Activated CD4-positive, alpha-beta T cell treated with anti-CD3 and anti-CD28 coated beads for 4 hours (primary cell): ENCODE measurements at places on chromosomes 1 and 21.

DNA sequence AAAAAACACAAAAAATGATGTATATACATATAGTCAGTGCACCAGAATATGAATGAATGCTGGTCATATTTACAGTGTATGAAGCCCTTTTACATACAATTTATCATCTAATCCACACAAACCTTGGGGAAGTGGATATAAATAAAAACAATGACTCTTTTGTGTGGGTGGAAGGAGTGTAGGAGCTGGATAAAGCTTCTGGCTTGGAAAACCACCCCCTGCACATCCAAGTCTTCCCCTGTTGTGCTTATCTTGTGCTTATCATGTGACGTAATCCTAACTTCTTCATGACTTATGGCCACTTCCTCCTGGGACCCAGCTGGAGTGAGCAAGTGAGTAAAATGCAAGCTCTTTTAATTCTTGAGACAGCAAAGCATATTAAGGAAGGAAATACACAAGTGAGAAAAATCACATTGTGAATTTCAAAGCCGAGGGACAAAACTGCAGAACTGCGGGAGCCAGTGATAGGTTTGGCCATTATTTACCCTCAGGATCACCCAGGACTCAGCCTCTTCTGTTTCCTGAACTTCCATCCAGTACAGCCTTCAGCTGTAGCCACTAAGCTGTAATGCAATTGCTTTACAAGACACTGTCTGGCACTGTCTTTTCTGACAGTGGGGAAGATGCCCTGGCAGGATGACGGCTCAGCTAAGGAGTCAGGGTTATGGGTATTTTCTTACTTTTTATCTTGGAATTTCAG is 104.0 kb upstream of the PPM1J start:
- DNase-seq: no peak

GRCh38 chr1:183998045-183998444 is 39.5 kb downstream of the COLGALT2 start:
- no peak for DNase-seq

GRCh38 chr1:46528297-46528955 is 23.0 kb downstream of the KNCN start:
- no peak for DNase-seq

DNA sequence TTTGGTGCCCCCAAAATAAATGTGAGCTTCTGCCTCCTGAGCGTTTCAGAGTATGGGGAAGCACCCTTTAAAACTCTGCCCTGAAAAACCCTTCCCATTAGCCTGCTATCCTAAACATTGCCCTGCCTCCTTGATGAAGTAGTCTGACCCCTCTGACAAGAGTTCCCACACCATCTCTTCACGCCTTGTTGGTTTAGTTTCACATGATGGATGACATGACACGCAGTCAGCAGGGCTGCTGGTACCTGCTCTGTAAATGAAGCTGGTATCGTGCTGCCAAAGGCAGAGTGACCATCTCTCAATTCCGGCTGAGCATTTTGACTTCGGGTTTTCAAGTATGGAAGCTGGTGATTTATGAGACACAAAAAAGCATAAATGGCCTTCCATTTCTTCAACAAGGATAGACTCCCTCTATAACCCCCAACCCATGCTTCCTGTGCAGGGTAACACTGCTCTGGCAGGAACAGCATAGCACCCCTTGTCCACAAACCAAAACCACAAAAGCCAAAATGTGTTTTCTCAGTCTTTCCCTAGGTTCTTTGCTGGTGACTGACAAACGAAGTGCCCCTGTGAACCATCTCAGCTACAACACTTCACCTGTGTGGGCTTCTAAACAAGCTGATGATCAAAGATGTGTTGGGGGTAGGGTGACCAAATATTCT is 444.6 kb downstream of the NUF2 start:
- no peak for DNase-seq

DNA sequence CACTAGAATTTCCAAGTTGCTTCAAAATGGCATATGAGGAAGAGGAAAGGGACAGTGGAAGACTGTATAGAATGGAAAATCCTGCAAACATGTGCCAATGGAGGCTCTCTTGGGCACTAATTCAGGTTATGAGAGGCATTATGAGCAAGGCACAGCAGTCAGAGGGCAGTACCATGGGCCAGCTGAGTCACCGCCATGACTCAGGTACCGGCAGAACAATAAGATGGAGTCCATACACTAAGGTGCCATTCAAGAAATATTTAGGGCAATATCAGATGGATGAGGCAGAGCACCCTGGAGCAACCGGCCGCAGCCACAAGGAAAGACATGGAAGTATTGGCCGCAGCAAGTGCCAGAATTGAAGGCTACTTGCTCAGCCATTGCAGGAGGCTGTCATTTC is 25.6 kb upstream of the VAV3 start:
- no peak for DNase-seq

DNA sequence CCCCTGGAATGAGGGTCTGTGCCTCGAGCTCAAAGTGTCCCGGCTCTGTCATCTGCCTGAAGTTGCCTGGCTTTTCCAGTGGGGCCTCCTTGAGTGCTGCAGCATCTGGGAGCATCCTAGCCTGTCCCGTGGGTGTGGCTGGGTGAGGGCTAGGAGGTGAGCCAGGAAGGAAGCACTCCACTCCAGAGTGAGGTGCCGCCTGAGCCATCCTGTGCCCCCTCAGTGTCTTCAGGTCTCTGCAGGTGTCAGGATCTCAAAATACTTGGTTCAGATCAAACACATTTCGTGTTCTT is 11.5 kb downstream of the IBA57 start:
- no peak for DNase-seq

DNA sequence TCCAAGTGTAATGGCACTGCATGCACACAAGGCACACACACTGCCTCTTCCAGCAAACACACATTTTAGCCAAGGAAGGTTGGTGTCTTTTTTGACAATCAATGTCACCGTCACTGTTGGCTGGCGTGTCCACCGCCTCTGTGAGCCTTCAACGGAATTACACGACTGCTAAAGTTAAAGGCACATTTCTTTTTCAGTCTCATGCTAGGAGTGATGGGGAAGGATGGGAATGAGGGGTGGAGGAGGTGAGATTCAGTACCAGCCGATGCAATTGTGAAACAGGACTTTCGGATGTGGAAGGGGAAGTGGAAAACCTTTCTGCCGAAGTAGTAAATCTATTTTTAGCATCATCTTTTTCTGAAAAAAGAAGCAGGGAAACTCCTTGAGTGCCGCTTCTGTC is 1.4 kb downstream of the ELAVL4 start:
- DNase-seq: no peak

- no peak for DNase-seq
Measured at GRCh38 chr1:154006136-154006535, 15.6 kb downstream of the RPS27 start.

GRCh38 chr1:178412400-178412770 is 84.4 kb downstream of the CLEC20A start:
- no peak for DNase-seq

GRCh38 chr1:28668956-28669723 is 556 bp downstream of the GMEB1 start:
- DNase-seq: peak; percentile 48

DNA sequence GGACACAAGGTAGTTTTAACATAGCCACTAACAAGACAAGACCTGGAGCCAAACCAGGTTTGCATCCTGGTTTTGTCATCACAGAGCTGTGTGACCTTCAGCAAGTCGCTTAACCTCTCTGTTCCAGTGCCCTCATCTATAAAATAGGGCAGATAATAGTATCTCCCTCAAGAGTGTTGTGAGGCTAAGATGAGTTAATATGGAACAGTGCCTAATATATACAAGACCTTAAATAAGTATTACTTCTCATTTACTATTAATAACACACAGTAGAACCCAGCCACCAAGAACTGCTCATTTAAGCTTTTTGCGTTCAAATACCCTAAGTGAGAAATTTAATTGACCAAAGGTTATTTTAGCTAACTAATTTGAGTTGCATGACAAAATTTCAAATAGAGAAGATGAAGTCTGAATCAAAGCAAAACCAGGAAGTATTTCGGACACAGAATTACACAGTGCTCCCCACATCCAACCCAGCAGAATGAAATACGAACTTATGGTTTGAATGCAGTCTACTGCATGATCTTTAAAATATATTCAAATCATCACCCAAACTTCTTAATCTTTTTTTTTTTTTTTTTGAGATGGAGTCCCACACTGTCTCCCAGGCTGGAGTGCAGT is 123.9 kb upstream of the KRTAP19-8 start:
- DNase-seq: no peak
